Activated CD4-positive, alpha-beta T cell treated with anti-CD3 and anti-CD28 coated beads, Interleukin-2, Interleukin-4, amounts not matched to agents 100 ng/mL and 50 ng/mL, durations not matched to agents 16 hours and 8 hours (primary cell): ENCODE measurements at places on chromosomes 2 and 18.

DNA sequence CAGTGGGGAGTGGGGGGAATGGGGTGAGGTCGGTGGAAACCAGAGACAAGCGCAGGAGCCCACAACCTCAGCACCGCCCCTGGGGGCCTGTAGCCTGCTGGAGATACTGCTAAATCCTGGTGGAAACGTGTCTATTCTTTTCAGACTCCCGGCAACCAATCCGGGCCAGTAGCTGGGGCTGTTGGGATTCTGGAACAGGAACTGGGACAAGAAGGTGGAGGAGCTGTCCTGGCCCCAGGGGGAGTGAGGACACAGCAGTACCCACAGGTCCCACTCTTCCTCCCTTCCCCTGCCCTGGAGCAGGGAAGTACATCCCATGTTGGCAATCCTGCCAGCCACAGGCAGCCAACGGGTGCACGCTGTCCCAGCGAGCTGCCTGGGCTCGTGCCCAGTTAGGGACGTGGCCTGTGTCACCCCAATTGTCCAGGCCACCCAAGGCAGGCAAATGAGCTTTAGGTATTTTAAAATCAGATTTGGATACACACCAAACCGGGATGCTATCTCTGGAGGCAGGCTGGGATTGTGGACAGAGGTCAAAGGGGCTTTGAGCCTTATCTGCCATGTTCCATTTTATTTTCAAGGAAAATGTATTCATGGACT lies 51.8 kb downstream of the HS1BP3 start:
- no peak for DNase-seq

GRCh38 chr18:42583283-42583731 lies 532.2 kb downstream of the RIT2 start:
- no peak for DNase-seq

DNA sequence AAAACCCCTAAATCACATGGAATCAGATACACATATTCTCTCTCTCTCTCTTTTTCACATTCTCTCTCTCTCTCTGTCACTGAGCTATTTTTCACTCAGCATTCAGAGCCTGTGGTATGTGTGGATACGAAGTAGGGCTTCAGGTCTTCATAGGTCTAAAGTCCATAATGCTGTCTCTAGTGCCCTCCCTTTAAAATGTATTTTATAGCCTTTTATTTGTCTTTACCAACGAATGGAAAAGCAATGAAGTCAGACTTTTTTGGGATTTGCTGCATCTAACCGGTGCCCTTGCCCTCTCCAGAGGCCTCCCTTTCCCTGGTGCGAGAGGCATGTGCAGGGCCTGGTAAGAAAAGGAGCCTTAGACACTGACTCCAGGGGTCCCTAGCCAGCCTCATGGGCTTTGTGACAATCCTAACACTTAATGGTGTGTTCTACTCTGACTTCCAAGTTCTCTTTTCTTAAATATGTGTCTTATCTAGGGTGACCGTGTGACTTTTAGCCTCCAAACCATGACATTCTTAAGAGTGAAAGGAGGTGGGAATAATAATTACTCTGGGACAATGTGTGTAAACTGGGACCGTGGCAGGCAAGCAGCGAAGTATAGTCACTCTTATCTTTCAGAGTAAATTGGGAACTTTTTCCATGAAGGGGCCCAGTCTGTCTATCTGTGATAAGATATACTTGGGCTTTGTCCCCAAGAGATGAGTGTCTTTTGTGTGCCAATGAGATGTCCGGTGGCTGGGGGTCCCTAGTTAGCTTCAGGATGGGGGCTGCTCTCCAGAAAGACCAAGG lies 101.1 kb downstream of the B3GNT2 start:
- no peak for DNase-seq

- no peak for DNase-seq
These were observed 60.9 kb upstream of the MMADHC start for GRCh38 chr2:149648282-149649030.

GRCh38 chr2:27967076-27967475 lies 76.5 kb downstream of the BABAM2 start:
- no peak for DNase-seq

- no peak for DNase-seq
These were observed 67.8 kb downstream of the DIPK1C start for GRCh38 chr18:74389171-74389927.

DNA sequence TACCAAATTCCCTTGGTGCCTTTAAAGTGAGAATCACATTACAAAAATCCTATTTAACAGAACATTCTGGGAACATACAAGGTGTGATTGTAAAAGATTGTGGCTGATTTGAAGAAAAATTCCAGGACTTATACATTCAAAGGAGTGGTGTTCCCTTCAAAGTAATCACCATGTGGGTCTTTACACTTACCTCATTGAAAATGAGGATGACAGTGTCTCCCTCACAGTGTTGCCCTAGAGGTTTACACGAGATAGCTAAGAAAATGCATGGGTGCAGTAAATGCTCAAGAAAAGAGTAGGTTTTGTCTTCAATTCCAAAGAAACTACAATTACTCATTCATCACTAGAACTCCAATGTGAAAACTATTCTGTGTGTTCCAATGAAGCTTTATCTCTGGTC lies 331.5 kb downstream of the SLC4A3 start:
- DNase-seq = no peak

DNA sequence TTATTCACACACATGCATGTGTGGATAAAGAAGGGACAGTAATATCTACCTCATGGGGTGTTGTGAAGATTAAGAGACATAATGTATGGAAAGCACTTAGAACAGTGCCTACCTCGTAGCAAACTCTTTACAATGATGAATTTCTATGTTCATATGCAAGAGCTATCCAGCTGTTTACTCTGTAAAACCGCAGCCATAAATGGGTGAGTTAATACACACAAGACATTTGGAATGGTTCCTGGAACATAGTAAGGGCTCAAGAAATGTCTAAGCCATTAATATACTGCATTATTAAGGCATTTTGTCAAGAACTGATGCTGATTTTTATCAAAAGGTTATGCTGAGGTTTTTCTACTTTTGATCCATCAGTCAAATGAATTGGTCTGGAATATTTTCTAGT lies 1076.2 kb downstream of the TSN start:
- DNase-seq = no peak

GRCh38 chr2:108565778-108566375 lies 31.6 kb downstream of the LIMS1 start:
- peak; percentile 38 for DNase-seq

- DNase-seq = no peak
These were observed 33.8 kb downstream of the KCNS3 start for GRCh38 chr2:17912266-17912691.

- no peak for DNase-seq
These were observed 21.8 kb downstream of the MDH1 start for GRCh38 chr2:63610525-63610924.

- no peak for DNase-seq
These were observed 15.5 kb downstream of the CUL3 start for GRCh38 chr2:224569654-224570053.

DNA sequence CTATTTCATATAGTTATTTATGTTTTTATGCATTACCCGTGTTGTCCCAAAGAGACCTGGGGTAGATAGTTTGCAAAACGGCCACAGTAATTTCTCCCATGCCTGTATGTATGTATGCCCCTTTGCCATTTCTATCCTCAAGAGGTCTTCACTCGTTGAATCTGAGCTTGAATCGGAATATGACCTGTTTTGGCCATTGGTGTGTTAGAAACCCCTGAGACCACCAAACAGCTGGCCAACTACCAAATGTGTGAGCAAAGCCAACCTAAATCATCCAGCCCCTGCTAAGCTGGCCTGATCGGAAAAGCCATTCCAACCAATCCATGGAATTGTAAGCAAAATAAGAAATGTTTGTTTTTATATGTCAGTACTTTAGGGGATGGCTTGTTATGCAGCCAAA lies 23.4 kb upstream of the INO80C start:
- DNase-seq = no peak

DNA sequence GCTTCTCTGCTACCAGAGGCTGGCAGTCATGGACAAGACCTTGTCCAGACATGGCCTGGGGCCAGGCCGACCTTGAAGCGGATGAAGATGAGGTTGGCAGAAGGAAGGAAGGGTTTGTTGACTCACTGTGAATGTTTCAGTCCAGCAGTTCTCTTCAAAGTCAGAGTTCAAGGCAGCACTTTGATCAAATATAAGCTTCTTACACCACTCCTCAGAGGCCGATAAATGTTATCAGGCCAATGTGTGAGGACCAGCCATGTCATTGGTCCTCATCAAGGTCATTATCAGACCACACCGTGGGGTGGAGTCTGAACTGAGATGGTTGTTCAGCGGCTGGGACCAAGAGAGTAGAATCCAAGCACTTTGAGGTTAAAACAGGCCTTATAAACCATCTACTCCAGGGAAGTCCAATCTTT lies 35.5 kb downstream of the QPCT start:
- no peak for DNase-seq
